NCI-H1930 (cell line): ENCODE measurements at places on chromosomes 16 and 17.
A peak's percentile ranks its signal among the peaks of the same experiment; 100 is the strongest.

- no peak for DNase-seq
These were observed 32.6 kb upstream of the CDH15 start for GRCh38 chr16:89138843-89139520.

DNA sequence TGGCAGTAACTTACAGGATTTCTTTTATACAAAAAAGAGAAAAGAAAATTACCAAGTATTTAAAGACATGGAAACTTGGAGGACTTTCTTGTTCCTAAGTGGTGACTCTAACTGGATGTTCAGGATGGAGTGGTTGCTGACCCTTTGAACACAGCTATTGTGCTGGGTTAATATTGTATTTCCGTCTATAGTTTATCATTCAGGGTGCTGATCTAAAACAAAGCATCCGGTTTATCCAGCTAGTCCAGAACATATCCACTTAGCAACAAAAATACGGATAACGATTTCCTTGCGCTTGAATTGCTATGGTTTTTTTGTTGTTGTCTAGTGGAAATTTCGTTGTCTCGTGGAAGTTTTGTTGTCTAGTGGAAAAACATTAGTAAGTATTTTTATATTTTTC, 38.2 kb downstream of the SNTB2 start:
- DNase-seq: no peak

GRCh38 chr16:1088295-1089170, 7.5 kb downstream of the C1QTNF8 start:
- DNase-seq: no peak

DNA sequence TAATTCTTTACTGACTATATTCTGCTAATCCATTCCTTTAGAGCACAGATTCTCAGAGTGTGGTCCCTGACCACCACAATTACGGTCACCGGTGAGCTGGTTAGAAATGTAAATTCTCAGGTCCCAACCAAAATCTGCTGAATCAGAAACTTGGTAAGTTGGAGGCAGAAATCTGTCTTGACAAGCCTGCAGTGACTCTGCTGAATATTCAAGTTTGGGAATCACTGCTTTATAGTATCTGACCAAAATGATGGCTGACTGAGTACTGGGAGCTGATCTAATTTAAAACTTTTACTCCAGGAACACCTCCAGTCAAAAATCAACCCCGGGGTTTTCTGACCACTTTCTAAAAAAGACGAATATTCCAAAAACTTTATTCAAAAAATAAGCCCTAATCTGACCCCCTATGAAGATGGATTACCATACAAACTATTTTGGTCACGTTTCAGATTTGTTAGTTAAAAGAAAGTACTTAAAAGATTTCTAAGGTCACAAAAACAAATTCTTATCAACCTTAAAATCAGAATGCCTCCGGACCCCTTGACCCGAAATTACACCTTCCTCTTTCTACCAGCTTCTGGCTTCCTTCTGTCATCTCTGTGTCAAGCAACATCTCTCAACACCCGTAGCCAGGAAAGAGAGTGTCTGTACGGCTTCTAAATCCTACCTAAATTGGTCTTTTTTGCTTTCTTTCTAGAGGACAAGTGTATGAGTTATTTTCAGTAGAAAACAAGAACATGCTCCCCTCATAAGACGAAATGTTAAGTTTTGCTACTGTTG, 38.6 kb downstream of the CREBBP start:
- no peak for DNase-seq

DNA sequence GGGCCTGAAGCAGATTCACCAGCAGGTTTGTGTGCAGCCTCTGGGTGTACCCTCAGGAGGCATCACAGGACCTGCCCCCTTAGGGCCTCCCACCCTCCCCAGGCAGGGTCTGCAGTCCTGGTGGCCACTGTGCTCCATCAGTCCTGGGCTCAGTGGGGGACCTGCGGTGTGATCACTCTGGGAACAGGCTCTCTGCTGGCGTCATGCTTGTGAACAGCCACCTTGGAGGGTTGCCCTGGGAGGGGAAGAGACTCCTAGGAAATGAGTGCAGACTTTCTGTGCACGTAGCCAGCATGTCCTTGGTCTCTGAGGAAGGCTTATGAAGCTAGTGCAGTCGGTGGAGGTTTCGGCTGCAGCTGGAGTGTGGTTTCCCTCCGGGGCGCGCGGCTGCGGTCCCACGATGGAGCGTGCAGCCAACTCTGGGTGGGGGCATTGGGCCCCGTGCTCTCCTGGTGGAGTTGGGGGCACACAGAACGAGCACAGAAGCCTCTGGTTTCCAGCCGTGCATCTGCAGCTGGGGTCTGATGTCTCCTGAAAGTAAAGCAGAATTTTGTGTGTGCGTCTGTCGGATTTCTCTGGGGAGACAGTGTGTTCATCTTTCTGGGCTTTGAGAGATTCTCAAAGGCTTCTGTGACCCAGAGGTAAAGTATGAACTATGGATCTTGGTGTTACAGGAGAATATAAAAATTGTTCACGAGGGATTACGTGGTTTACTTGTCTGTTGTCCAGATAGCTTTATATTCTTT, 68.1 kb upstream of the ZNF750 start:
- no peak for DNase-seq

- DNase-seq: no peak
These were observed 165.6 kb upstream of the RPH3AL start for GRCh38 chr17:518047-518735.

DNA sequence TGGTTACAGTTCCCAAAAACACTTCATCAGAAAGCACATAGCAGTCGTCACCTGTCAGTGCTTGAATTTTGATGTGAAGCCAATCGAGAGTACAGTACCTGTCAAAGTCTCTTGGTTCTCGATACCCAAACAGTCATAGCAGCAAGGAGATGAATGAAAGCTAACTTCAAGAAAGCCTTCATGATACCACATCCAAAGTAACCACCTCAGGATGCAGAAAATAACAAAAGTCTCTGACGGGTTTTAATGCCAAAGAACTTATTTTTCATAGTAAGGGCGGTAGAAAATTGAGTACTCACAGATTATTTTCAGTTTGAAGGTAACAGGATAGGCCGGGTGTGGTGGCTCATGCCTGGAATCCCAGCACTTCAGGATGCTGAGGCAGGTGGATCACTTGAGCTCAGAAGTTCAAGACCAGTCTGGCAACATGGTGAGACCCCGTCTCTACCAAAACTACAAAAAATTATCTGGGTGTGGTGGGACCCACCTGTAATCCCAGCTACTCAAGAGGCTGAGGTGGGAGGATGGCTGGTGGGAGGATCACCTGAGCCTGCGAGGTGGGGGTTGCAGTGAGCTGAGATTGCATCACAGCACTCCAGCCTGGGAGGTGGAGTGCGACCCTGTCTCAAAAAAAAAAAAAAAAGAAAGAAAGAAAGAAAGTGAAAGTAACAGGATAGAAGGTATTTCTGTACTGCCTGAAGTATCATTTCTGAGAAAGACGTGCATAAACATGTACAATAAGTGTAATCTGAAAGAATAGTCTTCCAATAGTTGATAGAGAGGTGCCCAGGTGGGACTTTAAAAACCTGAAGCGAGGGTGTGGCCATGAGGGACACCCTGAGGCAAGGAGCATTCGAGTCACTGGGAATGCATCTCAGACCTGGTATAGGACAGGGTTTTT, 15.4 kb downstream of the MFSD11 start:
- no peak for DNase-seq

DNA sequence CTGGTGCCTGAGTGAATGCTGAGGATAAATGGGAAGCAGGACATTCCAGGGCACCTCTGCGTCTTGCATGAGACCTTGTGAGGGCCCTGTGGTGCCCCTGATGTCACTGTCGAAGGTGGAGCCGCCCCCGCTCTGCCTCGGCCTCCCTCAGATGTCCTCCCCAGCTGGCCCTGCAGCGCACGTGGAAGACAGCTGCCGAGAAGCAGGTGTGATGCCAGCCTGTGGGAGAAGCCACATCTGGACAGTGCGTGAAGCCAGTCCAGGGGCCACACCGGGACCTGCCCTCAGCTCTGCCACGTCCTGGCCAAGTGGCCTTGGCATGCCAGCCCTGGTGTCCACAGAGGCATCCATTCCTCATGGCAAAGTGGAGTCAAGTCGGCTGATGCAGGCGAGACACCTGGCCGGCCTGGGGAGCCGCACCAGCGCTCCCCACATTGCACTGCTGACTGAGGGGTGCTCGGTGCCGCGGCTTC, 21.6 kb upstream of the METRNL start:
- no peak for DNase-seq

GRCh38 chr16:53152329-53152728, 97.5 kb downstream of the CHD9 start:
- DNase-seq: no peak

DNA sequence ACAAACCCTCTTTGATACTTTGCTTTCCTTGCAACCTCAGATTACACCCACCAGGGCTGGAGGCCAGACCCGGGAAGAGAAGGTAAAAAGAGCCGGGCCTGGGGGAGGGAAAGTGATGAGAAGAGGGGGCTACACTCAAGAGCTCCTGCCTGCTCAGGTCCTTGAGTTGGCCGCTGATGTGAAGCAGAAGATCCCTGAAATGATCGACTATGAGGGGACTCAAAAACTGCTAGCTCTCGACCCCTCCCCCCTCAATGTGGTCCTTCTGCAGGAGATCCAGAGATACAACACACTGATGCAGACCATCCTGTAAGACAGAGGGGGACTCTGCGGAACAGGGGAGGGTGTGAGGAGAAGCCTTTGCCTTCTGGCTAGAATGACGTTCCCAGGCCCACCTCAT, 2.8 kb upstream of the KDM6B start:
- DNase-seq: no peak

GRCh38 chr17:8285270-8286181, 2.9 kb upstream of the RANGRF start:
- no peak for DNase-seq

DNA sequence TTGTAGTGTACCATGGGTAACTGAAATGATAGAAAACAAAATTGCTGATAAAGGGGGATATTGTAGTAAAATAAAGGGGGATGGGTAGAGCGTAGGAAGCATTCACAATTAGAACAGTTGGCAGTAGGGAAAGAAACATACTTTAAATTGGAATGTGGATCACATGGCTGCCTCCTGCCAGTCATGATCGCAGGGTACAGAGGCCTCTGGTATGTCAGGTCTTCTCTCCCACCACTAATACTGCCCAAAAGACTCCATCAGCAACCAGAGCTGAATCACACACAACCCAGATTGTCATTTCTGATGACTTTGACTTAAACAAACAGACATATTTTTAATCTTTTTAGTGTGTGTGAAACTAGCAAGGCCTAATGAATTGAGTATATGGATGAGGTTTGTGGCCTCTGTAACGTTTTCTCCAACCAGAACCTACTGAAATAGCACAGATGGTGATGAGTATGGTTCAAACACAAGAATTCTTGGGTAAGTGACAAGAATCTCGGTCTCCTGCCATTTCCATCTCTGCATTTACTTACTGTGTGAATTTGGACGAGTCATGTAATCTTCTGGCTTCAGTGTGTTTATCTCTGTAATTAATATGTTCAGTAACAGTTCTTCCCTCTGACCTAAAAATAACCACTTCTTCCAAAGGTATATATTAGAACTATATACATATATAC, 112.6 kb downstream of the USP22 start:
- no peak for DNase-seq

GRCh38 chr16:84726669-84727467, 27.1 kb downstream of the USP10 start:
- DNase-seq: no peak

DNA sequence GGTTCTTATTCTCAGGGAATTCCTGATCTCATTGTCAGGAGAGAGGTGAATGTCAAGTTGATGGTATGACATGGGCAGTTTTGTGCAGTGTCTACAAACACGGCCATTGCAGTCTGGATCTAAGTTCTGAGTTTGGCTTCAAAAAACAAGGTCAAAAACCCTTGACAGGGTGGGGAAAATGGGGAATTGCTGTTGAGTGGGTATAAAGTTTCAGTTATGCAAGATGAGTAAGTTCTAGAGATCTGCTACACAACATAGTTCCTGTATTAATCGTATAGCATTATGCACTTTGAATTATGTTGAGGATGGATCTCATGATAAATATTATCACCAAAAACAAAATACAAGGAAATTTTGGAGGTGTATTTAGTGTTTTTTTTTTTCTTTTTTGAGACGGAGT, 36.6 kb upstream of the CARMIL2 start:
- DNase-seq: no peak

DNA sequence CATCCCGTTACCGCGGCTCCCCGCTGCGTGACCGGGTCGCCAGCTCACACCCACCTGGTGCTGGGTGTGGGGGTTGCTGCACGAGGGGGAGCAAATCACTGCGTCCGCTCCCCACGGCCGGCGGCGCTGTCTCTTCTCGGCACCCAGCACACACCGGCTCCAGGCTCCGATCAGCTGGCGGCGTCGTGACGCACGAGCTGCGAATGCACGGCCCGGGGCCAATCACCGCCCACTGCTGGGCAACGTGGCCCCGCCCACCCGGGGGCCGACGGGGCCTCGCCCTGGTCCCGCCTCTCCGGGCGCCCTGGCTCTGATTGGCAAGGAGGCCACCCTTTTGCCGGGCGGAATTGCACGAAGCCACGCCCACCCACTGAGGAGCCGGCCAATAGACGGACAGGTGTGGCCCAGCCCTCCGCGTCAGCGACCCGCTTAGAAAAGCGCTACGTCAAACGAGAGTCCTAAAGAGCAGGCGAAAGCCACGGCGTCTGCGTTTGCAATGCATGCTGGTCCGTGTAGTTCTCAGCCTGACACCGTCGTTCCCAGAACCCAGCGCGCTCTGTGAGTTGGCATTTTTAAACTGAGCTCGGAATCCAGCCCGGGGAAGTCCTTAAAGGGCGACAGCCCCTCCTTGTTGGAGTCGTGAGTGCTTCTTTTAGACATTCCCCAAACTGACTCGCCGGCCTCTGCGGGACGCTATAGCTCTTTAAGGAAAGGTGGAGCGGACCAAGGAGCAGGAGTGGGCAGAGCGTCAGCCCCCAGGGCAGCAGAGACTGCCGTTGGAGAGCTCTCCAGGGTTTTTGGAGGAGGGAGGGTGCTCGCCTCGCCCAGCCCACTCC, 6.1 kb upstream of the TLCD2 start:
- DNase-seq: peak; percentile 99

- peak; percentile 11 for DNase-seq
These were observed 58.5 kb downstream of the TMEM132E start for GRCh38 chr17:34637548-34638525.

DNA sequence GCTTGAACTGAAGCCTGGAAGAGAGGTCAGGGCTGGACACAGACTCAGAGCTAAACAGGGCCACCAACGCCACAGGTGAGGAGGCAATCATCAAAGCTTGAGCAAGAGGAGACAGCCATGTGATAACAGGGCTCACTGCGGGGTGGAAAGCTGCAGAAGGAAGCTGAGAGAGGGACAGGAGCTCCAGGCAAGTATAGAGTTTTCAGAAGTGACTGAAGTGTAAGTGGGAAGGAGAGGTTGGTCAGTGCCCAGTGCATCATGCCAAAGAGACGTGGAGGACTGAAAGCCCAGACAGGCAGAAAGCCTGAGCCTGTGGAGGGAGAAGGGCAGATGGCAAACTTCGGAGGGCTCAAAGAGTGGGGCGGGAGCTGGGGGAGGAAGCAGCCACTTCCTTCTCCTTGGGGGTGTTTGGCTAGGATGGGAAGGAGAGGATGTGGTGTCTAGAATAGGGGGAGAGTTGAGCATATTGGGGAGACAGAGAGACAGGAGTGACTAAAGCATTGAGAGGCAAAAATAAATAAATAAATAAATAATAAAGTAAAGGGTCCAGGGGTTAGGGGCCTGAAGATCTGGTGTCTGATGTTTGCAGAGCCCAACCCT, 2.6 kb downstream of the KIFC3 start:
- DNase-seq: no peak

- DNase-seq: no peak
These were observed 24.8 kb upstream of the SIAH1 start for GRCh38 chr16:48409839-48410632.
